ENCODE measurements at places on chromosomes 5 and 9.

- DNase-seq: no peak
Observed at GRCh38 chr5:113040672-113041260, 64.2 kb downstream of the DCP2 start.

- DNase-seq: no peak
Observed at GRCh38 chr9:19087106-19088000, 15.4 kb downstream of the HAUS6 start.

GRCh38 chr9:127899128-127899943 lies at the start of gene ST6GALNAC6:
TSS of gene ST6GALNAC6 (minus strand) at chr9:127899603. CDS start at chr9:127897981, 1,622 bp downstream.
- peak; percentile 76 for DNase-seq

DNA sequence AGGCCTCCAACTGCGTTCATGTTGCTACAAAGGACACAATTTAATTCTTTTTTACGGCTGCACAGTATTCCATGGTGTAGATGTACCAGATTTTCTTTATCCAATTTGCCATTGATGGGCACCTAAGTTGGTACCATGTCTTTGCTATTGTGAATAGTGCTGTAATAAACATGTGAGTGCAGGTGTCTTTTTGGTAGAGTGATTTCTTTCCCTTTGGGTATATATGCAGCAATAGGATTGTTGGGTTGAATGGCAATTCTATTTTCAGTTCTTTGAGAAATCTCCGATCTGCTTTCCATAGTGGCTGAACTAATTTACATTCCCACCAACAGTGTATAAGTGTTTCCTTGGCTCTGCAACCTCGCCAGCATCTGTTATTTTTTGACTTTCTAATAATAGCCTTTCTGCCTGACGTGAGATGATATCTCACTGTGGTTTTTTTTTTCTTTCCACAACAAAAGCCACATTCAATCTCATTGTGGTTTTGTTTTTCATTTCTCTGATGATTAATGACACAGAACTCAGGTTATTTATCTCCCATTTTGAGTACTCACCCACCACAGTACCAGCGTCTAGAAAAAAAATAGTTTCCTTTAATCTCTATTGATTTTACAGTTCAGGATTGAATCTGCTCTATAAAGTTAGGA lies 21.9 kb downstream of the ARRDC3 start:
- no peak for DNase-seq

- DNase-seq: no peak
Observed at GRCh38 chr5:106454651-106455415, 1215.9 kb downstream of the EFNA5 start.

DNA sequence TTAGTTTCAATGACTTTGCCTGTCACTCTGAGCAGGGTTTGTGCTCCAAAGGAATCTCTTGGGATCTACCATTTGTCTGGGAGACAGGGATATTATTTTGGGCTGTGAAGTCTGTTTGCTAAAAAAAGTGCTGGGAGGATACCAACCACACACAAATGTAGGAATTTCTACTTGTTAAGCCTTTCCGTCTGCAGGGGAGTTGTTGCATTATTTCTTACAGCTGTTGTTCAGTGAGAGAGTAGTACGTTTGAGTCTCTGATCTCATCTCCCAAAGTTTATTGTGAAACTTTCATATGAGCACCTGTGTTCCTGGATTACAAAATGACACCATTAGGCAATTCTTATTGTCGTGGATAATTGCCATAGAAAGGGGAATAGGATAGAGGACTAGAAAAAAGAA lies 78.3 kb upstream of the SEMA6A start:
- no peak for DNase-seq

DNA sequence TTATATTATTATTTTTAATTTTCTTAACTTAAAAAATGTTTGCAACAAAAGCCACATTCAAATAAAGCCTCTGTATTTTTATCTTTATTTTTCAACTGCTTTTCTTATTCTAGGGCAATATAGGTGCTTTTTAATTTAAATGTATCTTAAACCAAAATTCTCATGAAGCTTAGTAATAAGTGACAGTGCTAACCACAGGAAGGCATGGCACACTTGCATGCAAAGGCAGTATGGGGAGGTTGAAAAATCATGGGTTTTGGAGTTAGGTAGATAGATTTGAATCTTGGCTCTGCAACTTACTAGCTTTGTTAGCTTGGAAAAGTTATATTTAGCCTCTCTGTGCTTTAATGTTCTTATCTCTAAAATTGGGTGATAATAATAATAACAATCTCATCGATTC lies 458.0 kb downstream of the DMAC1 start:
- DNase-seq: no peak

DNA sequence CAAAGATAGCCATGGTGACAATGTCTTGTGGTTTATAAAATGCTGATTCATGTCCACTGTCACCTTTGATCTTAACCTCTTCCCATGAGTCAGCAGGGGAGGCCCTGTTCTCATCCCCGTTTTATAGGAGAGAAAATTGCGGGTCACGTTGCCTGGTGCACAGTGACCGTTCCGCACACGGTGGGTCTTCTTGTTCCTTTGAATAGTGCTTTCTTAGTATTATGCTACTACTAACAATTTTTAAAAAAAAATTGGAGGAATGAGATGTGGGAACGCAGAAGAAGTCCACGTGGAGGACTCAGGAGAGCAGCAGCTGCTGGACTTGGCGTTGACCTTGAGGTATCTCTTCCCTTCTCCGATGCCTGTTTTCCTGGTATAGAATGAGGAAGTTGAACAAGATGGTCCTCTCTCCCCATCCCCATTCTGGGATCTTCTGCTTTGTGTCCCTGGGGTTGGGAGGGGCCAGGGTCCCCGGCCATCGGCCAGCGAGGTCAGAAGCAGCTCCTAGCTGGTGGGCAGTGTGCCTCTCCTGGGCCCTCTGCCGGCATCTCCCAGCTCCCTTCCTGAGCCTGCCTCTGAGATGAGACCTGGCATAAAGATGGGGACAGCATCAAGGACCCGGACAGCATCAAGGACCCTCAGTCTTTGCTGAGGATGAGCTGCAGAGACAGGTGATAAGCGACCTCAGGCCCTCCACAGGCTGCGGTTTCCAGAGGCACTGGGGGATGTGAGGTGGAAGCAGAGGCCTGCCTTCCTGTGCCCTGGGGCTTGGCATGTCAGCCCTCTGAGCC lies 143.9 kb downstream of the C9orf50 start:
- DNase-seq: no peak

DNA sequence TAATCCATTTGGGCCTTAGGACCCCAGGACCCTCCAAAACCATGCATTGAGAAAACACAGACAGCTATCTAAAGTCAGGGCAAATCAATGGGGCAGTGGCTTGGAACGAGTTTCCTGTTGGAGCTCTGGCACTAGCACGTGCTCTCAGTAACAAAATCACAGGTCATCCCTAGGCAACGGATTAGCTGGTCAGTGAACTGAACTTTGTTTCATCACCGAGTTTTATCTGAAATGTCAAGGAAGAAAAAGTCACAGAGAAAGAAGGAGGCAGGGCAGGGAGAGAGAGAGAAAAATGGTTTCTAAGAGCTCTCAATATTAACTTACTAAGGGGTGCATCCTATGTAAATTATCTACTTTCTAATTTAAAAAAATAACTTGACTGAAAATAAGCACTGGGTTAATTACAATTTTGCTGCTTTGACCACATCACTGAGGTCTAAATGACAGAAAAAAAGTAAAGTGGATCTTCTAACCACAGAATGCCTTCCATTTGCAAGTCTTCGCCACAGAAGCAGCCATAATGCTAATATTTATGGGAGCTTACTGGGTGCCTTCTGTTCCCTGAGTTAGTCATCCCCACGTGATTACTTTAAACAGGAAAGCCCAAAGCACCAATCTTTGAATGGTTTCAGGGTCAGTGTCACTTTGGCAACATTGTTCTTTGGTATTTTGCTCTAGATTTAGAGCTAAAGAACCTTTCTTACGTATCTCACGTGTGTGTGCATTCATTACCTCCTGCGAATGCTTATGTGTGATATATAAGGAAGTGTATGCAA lies 503.9 kb downstream of the RASEF start:
- no peak for DNase-seq

- DNase-seq: no peak
Observed at GRCh38 chr5:129243039-129243438, 148.5 kb downstream of the ISOC1 start.

GRCh38 chr5:109655841-109656240 lies 33.9 kb upstream of the MAN2A1 start:
- DNase-seq: no peak

DNA sequence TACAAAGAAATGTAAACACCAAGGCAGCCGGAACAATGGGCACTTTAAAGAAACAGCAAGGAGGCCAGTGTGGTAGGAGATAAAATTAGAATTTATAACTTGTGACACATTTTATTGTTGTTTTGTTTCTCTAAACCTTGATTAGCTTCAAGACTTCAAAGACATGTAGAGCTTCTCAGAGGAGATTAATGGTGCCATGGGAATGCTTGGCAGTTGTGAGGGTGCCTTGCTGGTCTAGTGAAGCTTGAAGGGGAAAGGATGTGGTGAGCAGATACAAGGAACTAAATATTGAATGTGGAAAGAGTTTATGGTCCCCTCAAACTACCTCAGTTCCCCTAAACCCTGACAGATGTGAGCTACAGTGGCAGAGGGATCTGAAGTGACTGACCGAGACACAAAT lies 322.4 kb upstream of the ADAMTS16 start:
- no peak for DNase-seq

DNA sequence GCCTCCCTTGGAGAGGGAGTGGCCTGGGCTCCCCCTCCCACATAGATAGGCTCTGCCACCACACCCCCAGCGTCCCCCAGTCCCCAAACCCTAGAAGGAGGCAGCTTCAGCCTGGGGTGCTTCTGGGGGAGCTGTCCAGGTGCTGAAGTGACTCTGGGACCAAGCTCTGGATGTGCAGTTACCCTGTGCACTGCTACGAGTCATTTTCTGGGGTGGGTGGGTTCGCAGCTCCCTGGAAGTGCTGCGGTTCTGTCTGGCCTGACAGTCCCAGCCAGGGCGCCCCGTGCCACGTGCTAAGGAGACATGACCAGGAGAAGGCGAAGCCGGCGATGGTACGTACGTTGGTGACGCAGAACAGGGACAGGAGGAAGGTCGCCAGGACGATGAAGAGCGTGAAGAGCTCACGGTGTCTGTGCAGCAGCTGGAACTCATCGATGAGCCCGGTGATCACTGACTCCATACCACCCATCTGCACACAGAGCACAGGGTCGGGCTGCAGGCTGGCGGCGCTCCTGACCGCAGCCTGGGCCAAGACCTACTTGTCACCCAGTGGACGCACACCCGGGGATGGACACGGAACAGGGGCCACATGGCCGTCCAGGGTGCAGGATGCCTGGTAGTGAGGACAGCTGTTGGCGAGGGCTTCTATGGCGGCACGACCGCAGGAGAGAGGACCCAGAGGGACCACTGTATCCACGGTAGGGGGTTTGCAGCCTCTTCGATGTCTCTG lies 35.7 kb downstream of the SLC6A3 start:
- DNase-seq: peak; percentile 16

- no peak for DNase-seq
Observed at GRCh38 chr5:158384535-158385481, 525.9 kb upstream of the CLINT1 start.

DNA sequence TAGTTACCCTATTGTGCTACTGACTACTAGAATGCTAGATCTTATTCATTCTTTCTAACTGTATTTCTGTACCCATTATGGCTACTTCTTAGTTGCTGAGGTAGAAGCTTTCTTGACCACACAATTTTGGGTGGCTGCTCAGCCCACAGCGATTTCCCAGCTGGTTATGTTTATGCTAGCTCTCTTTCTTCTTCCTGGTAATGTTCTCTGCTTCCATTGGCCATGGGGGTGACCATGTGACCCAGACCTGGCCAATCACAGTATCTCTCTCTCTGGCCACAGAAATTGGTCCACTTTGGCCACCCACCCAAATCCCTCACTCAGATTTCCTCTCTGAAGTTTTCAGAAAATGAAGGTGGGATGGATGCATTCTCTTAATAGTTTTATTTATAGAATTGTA lies 427.9 kb upstream of the CLINT1 start:
- DNase-seq: no peak

GRCh38 chr5:153749960-153750359 lies 259.5 kb downstream of the GRIA1 start:
- DNase-seq: no peak

DNA sequence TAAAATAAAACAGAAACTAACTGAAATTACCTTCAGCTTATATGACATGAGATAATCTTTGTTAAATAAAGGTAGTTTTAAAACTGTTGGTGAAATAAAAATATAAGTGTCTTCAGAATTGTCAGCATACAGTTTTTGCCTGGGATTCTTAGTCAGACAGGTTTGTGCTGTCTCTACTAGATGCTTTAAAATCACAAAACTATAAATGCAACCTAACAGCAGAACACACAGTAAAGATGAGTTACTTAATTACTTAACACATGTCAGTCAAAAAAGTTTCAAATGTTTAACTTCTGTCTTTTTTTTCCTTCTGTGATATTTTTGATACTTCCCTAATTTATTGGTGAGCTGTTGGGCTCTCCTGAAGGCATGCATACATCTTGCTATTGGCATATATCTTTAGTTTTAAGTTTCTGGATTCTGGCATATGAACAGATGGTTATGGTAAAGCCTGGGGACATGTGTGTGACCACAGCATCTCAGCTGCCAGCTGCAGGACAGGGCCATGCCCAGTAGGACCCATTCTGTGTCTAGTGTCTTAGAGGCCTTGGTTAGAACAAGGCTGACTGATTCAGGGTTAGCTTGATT lies 231.1 kb upstream of the NUDT12 start:
- DNase-seq: no peak

DNA sequence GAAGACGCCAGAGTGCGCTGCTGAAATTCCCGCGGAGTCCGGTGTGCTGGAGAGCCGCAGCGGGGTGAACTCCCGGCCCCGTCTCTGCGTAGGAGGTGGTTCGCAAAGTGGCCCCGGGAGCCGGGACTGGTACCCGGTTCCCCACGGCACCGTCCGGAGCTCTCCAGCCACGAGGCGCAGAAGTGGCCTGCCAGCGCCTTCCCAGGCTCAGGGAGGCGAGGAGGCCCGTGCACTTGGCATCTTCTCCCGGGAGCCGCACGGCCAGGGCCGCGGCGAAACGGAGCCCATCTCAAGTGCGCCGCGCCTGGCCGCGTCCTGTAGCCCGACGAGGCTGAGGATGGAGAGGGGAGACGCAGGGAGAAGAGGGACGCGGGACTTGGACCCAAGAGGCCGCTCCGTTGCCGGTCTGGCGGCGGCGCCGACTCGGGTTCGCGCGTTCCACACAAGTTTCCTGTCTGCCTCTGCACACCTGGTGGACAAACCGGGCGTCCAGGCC lies 1.1 kb upstream of the IRX1 start:
- no peak for DNase-seq

- no peak for DNase-seq
Observed at GRCh38 chr5:126972062-126972895, 58.1 kb downstream of the MARCHF3 start.

GRCh38 chr5:140596321-140596741 lies 31.7 kb downstream of the SLC35A4 start:
- DNase-seq: no peak

DNA sequence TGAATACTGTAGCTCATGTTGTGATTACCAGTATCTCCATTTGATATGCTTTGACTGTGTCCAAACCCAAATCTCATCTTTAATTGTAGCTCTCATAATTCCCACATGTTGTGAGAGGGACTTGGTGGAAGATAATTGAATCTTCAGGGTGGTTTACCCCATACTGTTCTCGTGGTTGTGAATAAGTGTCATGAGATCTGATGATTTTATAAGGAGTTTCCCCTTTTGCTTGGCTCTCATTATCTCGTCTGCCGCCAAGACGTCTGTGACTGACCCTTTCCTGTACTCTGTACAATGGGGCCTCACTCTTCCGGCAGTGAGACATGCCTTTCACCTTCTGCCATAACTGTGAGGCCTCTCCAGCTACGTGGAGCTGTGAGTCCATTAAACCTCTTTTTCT lies 59.3 kb downstream of the TRIO start:
- no peak for DNase-seq

Data from stimulated activated CD4-positive, alpha-beta T cell treated with anti-CD3 and anti-CD28 coated beads, Interleukin-2, amount 100 ng/mL, for 24 hours (primary cell).